T-cell (primary cell): ENCODE measurements at places on chromosomes 16 and 17. TPM values are rescaled to one million over a fixed set of nuclear protein-coding genes. Genes with fewer than 3 reads are reported as not detected.

GRCh38 chr16:3364774-3365427 lies 9.2 kb downstream of the OR2C1 start:
- peak; percentile 85 for DNase-seq
- H3K36me3 ChIP-seq, result no peaks in the 10 kb centered on the region
- H3K4me1 ChIP-seq, result no peaks in the 10 kb centered on the region
- H3K27me3 ChIP-seq, result peaks cover 2% of the 10 kb centered on the region
- H3K4me3 ChIP-seq, result peak overlapping the region; percentile 48

- H3K4me1 ChIP-seq, result peaks cover 9% of the 10 kb centered on the region
- no peaks in the 10 kb centered on the region for H3K27me3 ChIP-seq
- peaks cover 7% of the 10 kb centered on the region for H3K36me3 ChIP-seq
- no peak overlapping the region for H3K27ac ChIP-seq
Observed at GRCh38 chr16:84501077-84501735, 3.3 kb downstream of the MEAK7 start.

DNA sequence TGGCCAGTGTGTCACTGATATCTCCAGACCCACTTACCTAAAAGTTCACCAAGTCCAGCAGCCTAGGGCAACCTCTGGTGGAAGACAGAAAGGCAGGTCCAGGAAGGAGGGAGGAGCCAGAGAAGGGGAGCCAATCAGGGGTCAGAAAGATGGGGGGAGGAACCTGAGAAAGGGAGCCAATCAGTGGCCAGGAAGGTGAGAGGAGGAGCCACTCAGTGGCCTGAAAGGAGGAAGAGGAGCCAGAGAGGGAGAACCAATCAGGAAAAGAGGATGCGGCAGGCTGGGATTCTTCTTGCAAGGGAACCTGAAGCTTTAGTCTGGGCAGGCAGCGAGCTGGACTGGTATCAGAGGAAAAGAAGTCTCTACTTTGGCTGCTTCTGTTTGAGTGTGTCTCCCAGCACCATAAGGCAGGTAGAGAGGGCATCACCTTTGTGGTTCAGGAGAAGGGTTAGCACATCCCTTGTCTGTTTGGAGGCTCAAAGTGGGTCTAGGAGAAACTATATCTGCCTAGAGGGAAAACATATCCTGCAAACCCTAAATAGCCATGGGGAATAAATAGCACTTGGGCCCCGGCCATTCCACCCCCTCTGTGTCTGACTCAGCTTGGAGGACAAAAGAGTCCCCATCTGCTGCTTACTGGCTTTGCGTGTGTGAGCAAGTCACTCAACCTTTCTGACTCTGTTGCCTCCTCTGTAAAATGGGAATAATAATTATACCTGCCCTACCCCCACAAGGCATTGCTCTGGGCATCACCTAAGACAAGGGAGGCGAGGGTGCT lies 43.4 kb upstream of the CRHR1 start:
- H3K4me1 ChIP-seq, result no peaks in the 10 kb centered on the region
- no peak overlapping the region for H3K27ac ChIP-seq
- H3K27me3 ChIP-seq, result peaks cover 28% of the 10 kb centered on the region
- H3K4me3 ChIP-seq, result no peak overlapping the region
- H3K36me3 ChIP-seq, result no peaks in the 10 kb centered on the region

GRCh38 chr16:48999044-48999443 lies 282.6 kb downstream of the CBLN1 start:
- H3K27me3 ChIP-seq, result no peaks in the 10 kb centered on the region
- DNase-seq, result no peak
- H3K27ac ChIP-seq, result no peak overlapping the region
- no peaks in the 10 kb centered on the region for H3K36me3 ChIP-seq
- H3K4me1 ChIP-seq, result no peaks in the 10 kb centered on the region

DNA sequence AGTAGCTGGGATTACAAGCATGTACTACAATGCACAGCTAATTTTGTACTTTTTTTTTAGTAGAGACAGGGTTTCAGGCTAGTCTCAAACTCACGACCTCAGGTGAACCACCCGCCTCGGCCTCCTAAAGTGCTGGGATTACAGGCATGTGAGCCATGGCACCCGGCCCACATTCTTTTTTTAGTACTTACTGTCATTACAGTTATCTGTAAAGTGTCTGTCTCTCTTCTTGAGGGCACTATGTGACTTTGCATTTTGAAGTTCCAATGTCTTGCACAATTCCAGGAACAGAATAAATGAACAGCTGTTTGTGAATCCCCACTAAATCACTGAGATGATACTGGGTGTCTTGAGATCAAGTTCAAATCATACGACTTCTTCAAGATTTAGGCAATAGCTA lies 1540.3 kb downstream of the CDH11 start:
- no peaks in the 10 kb centered on the region for H3K36me3 ChIP-seq
- H3K27me3 ChIP-seq, result no peaks in the 10 kb centered on the region
- H3K4me1 ChIP-seq, result no peaks in the 10 kb centered on the region
- no peak for DNase-seq

DNA sequence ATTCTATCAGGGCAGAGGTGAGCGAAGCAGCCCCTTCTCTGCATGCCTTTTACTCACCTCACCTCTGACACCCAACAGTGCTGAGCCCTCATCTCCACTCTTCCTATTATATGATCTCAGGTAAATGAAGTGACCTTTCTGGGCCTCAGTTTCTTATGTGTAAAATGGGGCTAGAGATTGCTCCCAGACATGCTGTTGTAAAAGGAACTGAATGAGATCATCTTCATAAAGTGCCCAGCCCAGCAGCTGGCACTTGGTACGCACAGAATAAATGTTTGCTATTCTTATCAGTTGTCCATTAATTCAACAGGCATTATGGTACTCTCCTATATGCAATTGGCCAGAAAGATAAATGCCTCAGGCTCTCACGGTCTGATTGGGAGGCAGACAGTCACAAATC lies 4.5 kb upstream of the GALK1 start:
- no peak overlapping the region for H3K27ac ChIP-seq
- H3K4me1 ChIP-seq, result no peaks in the 10 kb centered on the region
- no peak for DNase-seq
- H3K36me3 ChIP-seq, result peaks cover 2% of the 10 kb centered on the region

DNA sequence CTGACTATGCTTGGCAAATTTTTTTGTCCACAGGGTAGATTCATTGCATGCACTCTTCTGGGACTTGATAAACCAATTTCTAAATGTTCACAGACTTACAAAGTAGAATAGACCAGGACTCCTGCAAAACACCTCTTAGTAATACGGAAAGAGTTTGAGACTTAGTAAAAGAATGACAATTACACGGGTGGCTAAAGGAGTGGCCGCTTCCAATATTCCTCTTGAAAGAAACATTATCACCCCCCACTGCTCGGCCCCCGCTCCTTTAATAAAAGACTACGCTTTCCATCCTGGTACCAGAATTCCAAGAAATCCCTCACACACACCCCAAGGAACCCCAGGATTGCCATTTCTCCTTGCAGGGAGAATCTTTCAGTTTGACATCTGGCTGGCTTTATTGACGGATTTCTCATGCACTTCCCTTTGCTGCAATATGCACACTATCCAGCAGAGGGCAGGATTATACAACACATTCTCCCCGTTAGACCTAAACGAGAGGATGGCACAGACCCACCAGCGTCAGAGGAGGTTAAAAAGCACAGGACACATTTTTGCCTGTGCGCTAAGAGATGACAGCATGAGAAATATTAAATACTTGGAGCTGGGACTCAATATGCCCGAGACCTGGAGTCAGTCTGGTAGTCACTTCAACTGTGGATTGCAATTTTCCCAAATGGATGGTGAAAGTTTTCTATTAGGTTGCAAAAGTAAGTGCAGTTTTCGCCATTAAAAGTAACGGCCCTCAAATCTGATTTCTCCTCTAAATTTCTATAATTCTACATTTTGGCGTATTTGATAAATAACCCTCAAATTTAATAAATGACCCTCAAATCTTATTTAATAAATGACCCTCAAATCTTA lies 46.6 kb upstream of the NUDT7 start:
- no peak overlapping the region for H3K4me3 ChIP-seq
- no peak overlapping the region for H3K27ac ChIP-seq
- H3K36me3 ChIP-seq, result no peaks in the 10 kb centered on the region
- H3K4me1 ChIP-seq, result no peaks in the 10 kb centered on the region
- DNase-seq, result peak; percentile 48

DNA sequence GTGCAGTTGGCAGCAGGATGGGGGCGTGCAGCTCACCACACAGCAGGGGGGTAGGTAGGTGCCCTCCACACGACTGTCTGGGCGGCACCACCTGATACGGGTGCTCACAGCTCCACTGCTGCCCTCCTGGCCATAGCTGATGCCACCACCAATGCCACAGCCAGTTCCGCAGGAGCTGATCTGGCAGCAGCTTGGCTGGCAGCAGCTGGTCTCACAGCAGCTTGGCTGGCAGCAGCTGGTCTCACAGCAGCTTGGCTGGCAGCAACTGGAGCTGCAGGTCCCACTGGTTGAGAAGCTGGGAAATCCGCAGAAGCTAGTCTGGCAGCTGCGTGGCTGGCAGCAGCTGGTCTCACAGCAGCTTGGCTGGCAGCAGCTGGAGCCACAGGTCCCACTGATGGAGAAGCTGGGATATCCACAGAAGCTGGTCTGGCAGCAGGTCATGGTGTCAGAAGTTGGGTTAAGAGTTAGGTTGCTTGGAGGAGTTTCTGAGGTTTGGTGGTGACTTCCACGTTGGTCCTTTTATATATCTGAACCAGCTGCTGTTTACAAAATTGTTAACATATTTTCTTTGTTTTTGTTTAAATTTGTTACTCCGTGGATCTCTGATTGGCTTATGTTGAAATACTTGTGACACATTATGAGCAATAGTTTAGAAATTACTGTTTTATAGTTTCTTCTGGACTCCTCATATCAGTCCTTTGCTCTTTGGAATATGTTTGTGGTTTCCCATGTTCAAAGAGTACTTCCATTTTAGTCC lies at the start of gene KRTAP1-5:
KRTAP1-5 (minus strand) TSS at position 494 of the 757 bp plus-strand sequence; CDS start at position 441, 53 bp downstream.
- no peaks in the 10 kb centered on the region for H3K36me3 ChIP-seq
- H3K4me3 ChIP-seq, result no peak within 1 kb of the TSS
- H3K4me1 ChIP-seq, result no peaks in the 10 kb centered on the region
- H3K27me3 ChIP-seq, result peaks cover 15% of the 10 kb centered on the region
- no peak for DNase-seq

DNA sequence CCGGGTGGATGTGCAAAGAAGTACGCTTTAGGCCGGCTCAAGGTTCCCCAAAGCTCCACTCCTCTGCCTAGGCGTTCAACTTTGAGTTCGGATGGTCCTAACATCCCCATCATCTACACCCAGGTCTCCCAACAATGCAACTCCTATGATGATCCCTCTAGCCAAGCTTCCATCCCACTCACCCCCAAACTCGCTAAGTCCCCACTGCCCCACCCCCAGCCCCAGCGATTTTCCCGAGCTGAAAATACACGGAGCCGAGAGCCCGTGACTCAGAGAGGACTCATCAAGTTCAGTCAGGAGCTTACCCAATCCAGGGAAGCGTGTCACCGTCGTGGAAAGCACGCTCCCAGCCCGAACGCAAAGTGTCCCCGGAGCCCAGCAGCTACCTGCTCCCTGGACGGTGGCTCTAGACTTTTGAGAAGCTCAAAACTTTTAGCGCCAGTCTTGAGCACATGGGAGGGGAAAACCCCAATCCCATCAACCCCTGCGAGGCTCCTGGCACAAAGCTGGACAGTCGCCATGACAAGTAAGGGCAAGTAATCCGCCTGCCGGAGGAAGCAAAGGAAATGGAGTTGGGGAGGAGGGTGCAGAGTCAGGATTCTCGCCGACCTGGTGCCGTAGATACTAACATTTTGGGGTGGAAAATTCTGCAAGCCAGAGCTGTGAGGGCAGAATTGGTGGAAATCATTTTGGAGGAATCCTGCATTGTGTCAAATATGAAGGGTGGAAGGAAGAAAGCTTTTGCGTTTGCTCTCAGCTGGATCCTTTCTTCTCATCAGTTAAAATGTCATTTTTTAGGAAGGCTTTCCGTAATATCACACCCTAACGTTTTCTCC lies at the start of gene TP53:
TP53 (minus strand) TSS at position 419 of the 836 bp plus-strand sequence. CDS start 10,896 bp downstream, outside the sequence.
- H3K4me3 ChIP-seq, result peak within 1 kb of the TSS; percentile 89
- DNase-seq, result peak; percentile 90
- peaks cover 17% of the 10 kb centered on the region for H3K4me1 ChIP-seq
- H3K36me3 ChIP-seq, result peaks cover 7% of the 10 kb centered on the region
- H3K27ac ChIP-seq, result peak within 1 kb of the TSS; percentile 98

GRCh38 chr16:89531821-89532526 lies 23.8 kb downstream of the SPG7 start:
- no peak overlapping the region for H3K27ac ChIP-seq
- no peaks in the 10 kb centered on the region for H3K27me3 ChIP-seq
- DNase-seq, result no peak
- peaks cover 18% of the 10 kb centered on the region for H3K36me3 ChIP-seq

DNA sequence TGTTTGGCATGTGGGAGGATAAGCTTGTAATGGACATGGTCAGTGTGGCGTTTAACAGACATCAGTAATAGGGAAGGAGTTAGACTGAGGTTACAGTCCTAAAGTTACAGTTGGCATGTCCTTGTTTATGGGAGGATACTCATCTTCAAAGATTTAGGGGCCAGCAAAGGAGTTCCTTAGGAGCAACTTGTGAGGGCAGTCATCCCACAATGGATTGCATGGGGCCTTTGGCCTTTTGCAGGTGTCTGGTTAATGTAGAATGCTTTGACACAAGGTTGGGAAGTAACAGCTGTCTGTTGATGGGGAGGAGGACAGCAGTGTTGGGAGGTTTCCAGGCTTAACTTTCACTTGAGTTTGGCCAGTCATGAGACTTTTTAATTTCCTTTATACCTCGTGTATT lies 2.2 kb downstream of the NUBP1 start:
- H3K4me3 ChIP-seq, result no peak overlapping the region
- no peaks in the 10 kb centered on the region for H3K27me3 ChIP-seq
- H3K4me1 ChIP-seq, result peaks cover 22% of the 10 kb centered on the region

DNA sequence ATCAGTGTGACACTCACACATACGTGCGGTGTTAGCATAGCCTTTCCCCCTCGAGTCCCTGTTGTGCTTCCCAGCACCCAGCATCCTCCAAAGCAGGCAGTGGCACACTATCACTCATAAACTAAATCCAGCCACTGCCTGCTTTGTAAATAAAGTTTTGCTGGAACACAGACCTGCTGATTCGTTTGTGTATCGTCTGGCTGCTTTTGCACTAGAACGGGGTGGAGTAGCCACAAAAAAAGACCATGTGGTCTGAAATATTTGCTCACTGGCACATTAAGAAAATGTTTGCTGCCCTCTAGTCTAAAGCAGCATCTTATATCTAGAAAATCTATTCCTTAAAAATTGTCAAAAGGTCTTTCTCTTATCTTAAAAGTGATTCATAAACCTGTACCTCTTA lies 341.2 kb upstream of the ZFHX3 start:
- no peak for DNase-seq
- no peak overlapping the region for H3K27ac ChIP-seq
- no peaks in the 10 kb centered on the region for H3K36me3 ChIP-seq

CA4 gene
- total RNA-seq, result not detected
